T-helper 17 cell (primary cell): ENCODE measurements at places on chromosomes 4 and X. TPM values are rescaled to one million over a fixed set of nuclear protein-coding genes. Genes with fewer than 3 reads are reported as not detected.

Gene FAT1
- total RNA-seq: not detected

DNA sequence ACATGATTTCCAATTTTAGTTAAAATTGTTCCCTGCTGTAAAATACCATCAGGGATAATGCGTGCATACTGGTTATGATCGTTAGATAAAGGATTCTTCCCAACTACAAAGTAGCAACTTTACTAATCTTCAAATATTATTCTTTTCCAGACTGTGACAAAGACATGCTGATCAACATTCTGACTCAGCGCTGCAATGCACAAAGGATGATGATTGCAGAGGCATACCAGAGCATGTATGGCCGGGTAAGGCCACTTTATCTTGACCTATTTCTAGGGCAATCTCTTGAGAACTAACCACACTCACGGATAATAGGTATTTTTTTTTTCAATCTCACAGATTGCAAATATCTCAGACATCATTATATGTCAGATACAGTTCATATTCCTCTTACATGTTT lies 47.0 kb downstream of the ANXA10 start:
- DNase-seq: no peak

DNA sequence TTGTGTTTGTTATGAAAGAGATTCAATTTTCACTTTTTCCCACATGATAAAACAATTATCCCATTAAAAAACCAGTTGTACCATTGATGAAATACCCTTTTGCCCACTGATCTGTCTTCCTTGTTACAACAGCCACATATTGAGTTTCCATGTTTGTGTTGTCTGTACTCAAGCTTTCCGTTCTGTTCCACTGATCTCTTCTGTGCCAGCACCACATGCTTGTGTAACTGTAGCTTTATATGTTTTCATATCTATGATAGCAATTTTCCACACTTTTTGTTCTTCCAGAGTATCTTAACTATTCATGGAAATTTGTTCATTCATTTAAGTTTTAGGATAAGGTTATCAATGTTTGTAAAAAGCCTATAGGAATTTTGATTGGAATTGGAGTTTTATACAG lies 24.3 kb upstream of the RELL1 start:
- DNase-seq: no peak

DNA sequence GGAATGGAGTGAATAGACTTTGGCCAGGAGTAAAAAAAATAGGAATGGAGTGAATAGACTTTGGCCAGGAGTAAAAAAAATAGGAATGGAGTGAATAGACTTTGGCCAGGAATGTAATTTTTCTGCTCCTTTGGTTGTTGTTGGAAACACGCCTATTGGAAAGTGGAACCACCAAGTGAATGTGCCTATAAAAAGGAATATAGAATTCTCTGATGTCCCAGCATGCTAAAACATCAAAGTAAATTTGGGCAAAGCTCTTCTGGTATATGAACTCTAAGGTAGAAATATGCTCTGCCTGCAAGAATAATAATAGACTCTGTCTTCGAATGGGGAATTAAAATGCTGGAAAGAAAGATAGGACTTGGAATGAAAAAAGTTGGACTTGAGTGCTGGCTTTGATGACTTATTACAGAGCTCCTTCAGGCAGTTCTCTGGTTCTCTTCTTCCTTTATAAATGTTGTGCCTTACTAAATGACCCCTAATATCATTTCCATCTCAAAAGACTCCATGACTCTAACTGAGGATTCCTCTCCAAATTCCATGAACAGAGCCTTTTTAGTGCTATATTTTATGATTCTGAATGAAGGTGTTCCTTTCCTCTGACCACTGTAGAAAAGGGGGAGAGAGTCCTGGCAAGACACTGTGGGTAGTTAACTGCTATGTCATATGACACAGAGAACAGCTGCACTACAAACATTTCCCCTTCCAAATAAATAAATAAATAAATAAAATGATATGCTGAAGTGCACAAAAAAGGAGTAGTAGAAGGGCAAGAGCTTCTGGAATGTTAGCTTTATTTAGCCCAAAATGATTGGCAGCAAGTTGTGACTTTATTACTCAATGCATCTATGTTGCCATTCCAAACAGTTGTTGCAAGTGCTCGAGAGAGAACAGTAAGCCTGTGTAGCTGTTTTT lies 13.5 kb upstream of the GBA3 start:
- no peak for DNase-seq

Gene AKAP14
- not detected for total RNA-seq

GRCh38 chrX:1598876-1599790 lies 7.7 kb downstream of the AKAP17A start:
- DNase-seq: no peak

GRCh38 chr4:40199179-40199670 lies 2.4 kb downstream of the RHOH start:
- no peak for DNase-seq

- no peak for DNase-seq
Measured at GRCh38 chr4:153074936-153075630, 129.2 kb upstream of the TRIM2 start.

Gene TCEAL2
- not detected for total RNA-seq
